ENCODE measurements at places on chromosomes 1 and 21.

GRCh38 chr21:38295997-38296764, 39.4 kb downstream of the KCNJ15 start:
- no peak for DNase-seq

DNA sequence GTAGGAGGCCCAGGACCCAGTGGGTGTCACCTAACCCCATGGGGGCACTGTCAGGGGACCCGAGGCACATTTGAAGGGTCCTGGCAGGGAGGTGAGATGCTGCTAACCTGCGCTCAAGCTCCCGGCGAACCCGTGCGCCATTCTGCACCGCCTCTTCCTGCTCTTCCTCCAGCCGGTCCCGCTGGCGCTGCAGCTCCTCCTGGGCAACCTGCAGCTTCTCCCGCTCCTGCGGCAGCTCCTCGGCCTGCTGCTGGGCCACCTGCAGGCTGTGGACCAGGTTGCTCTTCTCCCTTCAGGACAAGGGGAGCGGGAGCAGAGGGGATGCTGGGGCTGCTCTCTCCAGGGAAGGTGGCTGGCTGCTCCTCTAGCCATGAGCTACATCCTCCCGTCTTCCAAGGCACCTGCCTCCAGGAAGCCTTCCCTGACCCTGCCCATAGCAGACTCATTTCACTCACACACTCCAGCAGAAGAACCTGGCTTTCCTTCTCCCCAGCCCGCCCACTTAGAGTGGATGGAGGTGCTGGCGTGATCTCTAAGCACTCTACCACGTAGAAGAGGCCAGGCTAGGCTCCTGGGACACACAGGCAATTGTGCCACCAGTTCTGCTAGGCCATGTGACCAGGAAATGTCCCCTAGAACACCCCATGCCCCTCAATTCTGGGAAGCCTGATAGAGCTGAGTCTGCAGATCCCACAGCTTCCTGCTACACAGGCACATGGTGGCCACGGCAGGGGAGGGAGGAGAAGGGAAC, 15.2 kb upstream of the NBPF1 start:
- DNase-seq, result no peak

DNA sequence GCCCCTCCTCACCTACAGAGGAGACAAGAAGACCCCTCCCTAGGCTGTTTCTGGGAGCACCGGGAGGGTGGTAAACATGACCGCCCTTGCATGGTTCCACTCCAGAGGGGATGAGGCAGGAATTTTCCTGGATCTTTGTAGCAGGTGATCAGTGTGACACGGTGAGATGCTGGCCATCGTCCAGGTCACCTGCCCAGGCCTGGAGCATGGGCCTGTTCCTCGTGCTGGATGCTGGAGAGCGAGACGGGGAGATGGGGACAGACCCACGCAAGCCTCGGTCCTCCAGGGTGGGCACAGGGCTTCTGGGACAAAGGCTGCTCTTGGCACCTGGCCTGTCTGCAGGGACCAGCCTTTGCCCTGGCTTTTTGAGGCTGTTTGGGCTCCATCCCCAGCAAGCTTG, 46.2 kb downstream of the DMRTB1 start:
- no peak for DNase-seq

GRCh38 chr1:243667133-243667532, 182.9 kb downstream of the AKT3 start:
- no peak for DNase-seq

DNA sequence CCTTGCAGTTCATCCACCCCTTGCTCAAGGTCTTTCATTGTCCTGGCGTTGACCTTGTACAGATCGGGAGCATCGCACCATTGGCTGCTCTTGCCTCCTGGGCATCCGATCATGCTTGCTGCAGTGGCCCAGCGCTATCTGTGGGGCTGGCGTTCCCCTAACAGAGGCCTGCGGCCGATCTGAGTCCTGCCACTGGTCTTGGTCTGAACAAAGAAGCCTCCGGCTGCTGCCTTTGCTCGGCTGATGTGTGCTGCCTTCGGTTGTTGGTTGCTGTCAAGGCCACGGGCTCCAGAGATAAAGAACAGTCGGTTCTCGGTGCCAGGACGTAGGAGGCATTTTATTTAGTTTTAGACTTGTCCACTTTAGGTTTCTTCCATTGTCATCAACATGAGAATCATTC, 39.0 kb downstream of the PCNT start:
- DNase-seq, result no peak

GRCh38 chr1:32539584-32540571, 651 bp downstream of the ZBTB8A start:
- no peak for DNase-seq

DNA sequence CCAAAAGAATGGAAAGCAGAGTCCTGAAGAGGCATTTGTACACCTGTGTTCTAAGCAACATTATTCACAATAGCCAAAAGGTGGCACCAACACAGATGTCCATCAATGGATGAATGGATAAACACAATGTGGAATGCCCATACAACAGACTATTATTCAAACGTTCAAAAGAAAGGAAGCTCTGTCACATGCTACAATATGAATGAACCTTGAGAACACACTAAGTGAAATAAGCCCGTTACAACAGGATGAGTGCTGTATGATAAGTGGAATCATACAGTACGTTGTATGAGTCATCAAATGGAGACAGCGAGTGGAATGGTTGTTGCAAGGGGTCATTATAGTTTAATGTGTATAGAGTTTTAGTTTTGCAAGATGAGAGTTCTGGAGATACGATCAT, 80.1 kb downstream of the SH3BGR start:
- DNase-seq, result no peak

DNA sequence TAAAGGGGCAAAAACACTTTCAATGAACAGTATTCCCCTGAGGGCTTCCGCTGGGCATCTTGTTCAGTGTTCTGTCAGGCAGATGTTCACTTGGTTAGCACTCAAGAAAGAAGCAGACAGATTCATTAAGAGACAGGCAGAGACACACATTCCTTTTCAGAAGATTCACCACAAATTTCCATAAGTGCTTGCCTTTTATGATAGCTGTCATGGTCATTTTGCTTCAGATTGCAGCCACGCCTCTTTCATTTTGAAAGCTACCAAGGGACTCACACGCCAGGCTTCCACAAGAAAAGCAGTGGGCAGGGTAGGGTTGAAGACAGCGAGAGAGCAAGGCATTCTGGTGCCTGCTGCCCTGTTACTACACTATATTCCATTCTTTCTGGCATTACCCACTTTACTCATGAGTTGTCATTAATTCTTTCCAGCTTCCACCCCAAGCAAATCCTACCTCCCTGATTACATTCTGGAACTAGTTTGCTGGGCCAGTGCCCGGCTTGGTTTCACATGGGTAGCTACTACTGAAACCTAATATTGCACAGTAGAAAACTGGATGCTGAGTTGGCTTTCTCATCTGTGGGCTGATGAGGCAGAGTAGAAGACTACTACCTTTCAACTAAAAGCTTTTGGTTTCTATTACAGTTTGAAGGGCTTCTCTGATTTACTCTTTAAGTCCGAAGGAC, 91.2 kb upstream of the COL24A1 start:
- no peak for DNase-seq

GRCh38 chr1:111989531-111990025, at the start of gene KCND3:
TSS of gene KCND3 (minus strand) at chr1:111989668.
- no peak for DNase-seq

GRCh38 chr1:47972864-47973432, 24.2 kb downstream of the TRABD2B start:
- no peak for DNase-seq

GRCh38 chr1:232509570-232509969, 120.4 kb downstream of the SIPA1L2 start:
- DNase-seq, result no peak

DNA sequence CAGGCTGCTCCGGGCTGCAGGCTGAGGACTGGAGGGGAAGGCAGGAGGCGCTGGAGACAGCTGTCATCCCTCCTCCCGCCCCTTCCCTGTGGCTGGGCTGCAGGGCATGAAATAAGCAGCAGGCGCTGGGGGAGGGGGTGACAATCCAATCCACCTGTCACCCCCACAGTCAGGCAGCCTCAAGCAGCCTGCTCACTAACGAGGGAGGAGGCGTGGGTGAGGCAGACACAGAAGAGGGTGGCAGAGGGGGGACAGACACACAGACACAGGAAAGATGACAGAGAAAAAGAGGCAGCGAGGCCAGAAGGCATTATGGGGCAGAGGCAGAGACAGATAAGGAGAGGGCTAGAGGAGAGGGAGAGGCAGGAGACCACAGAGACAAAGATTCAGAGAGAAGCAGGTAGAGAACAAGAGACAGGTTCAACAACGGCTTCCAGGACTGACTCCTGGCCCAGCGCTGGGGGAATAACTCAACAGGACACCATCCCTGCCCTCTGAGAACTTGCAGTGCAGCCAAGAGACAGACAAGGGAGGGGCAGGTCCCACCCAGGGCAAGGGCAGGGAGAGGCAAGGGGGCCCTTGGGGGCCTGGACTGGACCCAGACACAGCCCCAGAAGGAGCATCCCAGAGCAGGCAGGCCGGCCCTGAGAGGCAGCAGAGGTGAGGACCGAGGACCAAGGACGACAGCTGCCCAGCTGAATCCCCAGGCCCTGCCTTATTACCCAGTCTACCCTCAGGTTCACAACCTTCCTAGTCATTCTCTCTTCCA, 11.2 kb downstream of the MEF2D start:
- DNase-seq, result peak; percentile 52

DNA sequence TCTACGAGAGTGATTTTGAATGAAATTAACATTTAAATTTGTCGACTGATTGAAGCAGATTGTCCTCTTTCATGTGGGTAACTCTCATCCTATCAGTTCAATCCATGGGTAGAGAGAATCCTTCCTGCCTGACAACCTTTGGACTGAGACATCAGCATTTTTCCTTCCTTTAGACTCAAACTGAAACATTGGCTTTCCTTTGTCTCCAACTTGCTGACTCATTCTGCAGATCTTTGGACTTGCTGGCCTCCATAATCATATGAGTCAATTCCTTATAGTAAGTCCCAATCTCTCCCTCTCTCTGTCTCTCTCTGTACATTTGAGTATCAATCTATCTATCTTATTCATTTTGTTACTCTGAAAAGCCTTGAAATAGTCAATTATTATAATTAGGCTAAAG, 416.7 kb downstream of the LRRIQ3 start:
- DNase-seq, result no peak

DNA sequence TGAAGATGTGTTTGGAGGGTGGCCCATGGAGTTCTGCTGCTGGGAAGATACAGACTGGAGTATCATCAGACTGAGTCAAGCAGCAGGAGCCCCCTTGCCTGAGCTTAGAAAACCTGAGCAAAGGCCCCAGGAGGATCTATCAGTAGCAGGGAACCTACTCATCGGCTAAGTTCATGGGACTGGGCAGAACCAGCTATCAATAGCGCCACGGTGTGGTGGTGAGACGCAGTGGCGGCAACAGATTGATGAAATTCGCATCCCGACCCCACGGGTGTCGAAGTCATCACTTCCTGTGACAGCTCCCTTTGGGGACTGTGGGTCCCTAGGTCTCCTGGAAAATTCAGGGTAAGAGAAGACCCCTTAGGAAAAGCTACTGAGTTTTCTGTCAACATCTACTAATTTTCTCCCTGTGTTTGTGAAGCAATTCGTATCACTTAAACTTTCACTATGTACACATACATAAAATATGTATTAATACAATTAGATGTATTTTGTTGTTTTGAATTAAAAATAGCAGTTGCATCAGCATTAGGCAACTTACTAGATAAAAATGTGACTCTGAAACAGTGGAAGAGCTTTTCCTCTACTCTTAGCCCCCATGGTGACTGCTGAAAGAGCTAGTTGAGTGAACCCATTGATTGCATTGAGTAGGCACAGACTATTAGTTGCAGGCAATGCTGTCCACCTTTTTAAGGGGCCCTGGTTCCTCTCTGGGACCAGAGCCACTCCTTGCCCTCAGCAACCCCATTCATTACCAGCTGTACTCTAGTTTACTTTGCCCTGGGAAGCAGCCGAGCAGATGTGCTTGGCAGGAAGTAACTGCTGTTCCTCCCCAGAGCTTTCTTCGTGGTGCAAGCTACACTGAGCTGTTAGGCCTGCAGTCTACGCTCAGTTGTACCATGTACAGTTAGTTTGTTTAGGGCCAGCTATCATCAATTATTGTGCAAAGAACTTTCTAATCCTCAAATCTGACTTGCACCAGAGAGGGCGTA, 7.3 kb upstream of the CACNA1S start:
- DNase-seq, result peak; percentile 52

DNA sequence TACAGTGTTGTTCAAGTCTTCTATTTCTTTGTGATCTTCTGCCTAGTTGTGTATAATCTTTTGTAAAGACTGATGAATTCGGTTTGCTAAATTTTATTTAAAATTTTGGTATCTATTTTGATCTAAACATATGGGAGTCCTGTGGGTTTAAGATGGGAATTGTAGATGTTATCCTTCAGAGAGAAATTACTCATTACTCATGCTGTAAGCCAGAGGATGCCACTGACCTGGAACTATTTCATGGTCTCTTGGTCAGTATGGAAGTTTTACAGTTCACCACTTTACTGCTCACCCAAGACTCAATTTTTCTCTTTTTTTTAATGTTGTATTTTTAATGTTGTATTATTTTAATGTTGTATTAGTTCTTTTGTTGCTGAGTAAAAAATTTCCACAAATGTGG, 138.6 kb upstream of the B3GALT2 start:
- DNase-seq, result no peak

GRCh38 chr1:89390707-89391106, 26.8 kb downstream of the GBP6 start:
- DNase-seq, result no peak

DNA sequence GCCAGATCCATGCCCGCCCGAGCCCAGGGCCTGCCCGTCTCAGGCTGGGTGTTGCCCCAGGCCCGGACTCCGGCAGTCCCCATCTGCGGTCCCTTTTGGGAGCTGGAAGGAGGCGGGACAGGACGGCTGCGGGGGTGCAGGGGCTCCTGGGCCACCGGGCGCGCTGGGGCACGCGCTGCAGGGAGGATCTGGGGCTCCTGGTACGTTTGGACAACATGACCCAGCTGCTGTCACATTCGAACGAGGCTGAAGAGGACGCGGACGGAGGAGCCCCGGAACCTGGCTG, 6.6 kb upstream of the CALML6 start:
- no peak for DNase-seq

GRCh38 chr1:98693385-98693784, 31.9 kb downstream of the SNX7 start:
- no peak for DNase-seq

All from CD4-positive, alpha-beta T cell treated with Interleukin-2 at 100 ng/mL for 4 hours (primary cell).